ENCODE measurements at places on chromosomes 1 and 21.

DNA sequence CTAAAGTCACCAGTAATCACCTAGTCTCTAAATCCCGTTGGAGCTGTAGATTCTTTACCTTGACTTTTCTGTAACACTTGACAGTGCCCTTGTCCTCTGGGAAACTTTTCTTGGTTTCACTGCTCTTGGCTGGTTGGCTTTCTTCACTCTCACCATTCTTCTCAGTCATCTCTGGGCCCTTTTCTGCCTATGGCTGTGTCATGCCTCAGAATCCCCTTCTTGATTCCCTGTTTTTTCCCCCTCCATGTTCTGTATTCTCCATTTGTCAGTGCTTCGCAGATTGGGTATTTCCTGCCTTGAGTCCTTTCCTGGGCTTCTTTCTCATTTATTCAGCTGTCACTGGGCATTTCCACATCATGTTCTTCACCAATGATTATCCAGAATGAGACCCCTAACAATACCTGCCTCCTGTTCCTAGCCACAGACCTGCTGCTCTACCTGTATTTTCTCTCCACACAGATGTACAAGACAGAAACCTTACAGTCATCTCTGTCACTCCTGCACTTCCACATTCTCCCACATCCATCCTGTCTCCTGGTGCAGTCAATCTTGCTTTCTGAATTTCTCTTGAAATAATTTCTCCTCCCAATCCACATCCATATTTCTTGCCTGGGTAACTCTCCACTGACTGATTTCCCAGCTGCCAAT is 14.7 kb downstream of the UCK2 start:
- DNase-seq, result no peak

DNA sequence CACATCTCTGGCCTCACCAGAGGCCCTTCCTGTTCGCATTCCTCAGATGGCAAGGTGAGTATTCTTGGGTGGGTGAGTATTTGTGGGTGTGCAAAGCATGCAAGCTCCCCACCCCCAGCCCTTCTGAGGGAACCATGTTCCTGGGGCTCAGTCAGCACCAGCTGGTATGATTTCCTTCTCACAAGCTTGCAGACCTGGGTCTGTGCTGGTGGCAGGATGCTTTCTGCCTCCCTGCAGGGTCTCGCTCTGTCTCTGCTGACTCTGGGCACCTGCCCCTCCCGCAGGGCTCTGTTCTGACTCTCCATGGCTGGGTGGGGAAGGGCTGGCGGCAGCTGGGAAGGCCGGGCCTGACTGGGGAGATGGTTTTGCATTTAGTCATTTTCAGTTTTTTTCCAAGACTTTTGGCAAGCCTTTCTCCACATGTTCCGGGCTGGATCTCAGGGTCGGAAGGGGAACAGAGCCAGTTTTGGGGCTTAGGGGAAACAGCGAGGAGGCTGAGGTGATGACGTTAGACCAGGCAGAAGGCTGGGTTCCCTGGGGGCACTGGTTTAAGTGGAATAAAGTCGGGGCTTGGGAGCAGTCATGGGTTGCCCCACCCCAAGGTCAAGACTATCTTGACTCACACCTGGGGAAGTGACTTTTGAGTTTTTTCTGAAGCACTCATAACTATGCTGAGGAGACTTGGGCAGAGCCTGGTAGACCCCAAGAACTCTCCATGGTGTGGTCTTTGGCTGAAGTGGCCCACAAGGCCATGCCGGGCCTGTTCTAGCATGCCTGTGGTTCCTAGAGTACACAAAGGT is 6.2 kb downstream of the RASSF5 start:
- DNase-seq, result no peak

DNA sequence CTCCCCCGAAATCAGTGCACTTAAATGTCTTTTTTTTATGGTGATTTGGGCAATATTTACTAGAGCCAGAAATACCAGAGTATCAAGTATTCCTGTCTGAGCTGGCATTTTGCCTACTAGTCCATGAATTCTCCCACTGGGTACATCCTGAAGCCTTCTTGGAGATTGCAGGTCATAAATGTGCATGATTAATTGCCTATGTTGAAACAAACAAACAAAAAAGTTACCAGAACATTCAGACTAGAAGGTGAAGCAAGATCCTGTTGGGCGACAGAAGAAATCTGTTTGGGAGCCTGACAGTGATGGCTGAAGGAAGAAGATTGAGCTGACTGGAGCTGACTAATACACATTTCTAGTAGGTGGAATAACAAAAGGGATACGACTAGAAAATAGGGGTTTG is 127.4 kb upstream of the NRIP1 start:
- DNase-seq, result no peak

- DNase-seq, result no peak
These were observed 86.4 kb upstream of the RUNX1 start for GRCh38 chr21:35135481-35135880.

- no peak for DNase-seq
These were observed 561.8 kb downstream of the KIF26B start for GRCh38 chr1:245716561-245716960.

- DNase-seq, result no peak
These were observed 63.4 kb upstream of the PPP2R5A start for GRCh38 chr1:212221801-212222200.

All from HEK293T (cell line).